ENCODE measurements at places on chromosomes 6 and 20.
A peak's percentile ranks its signal among the peaks of the same experiment; 100 is the strongest.

DNA sequence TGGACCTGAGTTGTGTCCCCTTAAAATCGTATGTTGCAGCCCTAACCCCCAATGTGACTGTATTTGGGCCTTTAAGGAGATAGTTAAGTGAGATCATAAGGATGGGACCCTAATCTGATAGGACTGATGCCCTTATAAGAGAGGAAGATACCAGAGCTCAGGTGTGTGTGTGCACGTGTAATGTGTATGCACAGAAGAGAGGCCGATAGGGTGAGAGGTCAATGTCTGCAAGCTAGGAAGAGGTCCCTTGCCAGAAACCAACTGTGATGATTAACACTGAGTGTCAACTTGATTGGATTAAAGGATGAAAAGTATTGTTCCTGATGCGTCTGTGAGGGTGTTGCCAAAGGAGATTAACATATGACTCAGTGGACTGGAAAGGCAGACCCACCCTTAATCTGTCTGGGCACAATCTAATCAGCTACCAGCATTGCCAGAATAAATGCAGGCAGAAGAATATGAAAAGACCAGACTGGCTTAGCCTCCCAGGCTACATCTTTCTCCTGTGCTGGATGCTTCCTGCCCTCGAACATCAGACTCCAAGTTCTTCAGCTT is 299.8 kb downstream of the LRFN2 start:
- no peak for DNase-seq

GRCh38 chr20:45999557-46000261 is 9.0 kb upstream of the MMP9 start:
- no peak for DNase-seq

DNA sequence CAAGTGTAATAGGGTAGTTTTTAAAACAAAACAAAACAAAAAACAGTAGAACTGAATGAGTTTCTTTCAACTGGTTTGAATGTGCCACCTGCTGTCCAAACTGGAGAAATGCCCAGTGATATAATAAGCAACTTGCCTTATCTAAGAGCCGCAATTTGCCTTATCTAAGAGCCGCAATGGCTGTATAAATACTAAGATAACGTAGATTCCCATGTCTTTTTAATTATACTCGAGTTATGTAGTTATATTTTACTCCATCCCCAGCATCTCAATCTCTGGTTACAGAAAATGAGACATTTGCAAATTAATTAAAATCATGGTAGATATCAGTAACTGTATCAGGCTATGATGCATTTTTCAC is 67.2 kb downstream of the RPP40 start:
- peak; percentile 50 for DNase-seq

GRCh38 chr20:25196786-25197120 is 1.2 kb downstream of the ENTPD6 start:
- DNase-seq = no peak

DNA sequence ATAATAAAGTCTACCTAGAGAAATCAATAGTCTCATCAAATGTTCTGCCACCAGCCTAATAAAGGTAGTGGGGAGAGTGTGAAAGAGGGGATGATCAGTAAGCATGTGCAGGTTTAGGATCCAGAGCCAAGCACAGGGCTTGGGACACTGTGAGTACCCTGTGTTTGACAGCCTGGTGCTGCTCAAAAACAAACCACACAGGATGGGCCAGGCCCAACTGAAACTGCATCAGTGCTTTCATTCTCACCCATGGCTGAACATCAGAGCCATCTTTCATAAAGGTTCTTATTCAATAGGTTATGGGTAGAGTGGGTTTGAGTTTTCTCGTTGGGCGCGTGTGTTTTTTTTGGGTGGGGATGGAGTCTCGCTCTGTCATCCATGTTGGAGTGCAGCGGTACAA is 87.3 kb upstream of the NHSL1 start:
- DNase-seq = no peak

DNA sequence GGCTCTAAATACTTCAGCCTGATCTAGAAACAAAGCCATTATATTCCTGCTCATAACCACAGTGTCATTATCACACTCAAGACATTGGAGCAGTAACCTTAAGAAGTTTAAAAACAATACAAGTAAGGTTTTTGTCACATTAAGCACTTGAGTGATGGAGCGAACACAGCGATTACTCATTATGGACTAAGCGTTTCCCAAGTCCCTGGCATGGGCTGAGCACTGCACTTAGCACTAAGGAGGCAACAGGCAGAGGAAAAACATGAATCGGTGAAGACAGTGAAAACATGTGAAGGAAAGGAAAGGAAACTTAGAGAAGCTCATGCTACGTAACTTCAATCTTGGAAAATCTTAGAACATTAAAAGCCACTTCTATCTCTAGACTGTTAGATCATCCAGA is 108.7 kb downstream of the SLC24A3 start:
- DNase-seq = no peak

DNA sequence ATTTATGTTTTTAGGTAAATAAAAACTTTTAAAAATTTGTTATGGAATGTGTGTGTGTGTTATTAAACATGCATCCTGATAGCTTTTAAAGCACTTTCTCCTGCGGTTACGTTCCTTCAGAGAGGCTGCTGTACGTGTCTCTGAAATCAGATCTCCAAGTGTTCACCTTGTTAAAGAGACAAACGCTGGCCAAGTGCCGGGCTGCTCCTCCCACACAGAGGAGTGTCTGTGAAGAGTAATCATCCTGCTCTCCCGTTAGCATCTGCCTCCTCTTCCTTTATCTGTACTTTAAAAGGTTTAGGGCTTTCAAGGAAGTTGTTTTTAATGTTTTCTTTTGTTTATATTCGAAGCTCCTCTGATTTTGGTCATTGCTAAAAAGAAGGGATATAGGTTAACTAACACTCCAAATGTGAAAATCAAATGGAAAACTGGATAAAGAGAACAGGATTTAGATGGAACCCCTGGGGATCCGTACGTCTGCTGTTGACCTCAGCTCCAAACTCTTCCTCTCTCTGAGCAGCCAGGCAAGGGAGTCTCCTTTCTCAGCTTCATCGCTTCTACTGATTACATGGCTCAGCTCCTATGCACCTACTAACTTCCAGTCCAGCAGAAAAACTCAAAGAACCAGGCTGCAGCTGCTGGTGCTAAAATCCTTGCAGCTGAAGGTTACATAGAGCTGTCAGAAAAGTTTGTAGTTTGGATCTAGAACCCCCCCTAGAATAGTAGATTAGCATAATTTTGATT is 20.0 kb downstream of the IRF4 start:
- DNase-seq = no peak

DNA sequence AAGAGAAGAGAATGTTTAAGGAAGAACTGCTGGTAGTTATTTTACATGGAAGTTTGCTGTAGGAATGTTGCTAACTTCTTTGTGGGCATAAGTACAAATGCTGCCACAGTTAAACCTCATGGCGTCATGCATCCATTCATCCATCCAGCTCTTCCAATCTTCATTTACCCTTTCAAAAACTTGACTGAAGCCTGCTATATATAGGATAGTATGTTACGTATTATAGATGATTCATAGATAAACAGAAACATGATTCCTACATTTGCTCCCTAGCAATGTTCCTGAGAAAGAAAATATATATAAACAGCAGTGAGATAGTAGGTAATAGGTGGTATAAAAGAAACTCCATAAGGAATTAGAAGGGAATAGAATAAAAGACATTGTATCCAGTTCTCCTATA is 93.7 kb downstream of the NDUFAF5 start:
- no peak for DNase-seq

- no peak for DNase-seq
Measured at GRCh38 chr6:109834595-109835437, 143.3 kb upstream of the GPR6 start.

GRCh38 chr6:117818449-117818848 is 88.6 kb upstream of the SLC35F1 start:
- DNase-seq = no peak

DNA sequence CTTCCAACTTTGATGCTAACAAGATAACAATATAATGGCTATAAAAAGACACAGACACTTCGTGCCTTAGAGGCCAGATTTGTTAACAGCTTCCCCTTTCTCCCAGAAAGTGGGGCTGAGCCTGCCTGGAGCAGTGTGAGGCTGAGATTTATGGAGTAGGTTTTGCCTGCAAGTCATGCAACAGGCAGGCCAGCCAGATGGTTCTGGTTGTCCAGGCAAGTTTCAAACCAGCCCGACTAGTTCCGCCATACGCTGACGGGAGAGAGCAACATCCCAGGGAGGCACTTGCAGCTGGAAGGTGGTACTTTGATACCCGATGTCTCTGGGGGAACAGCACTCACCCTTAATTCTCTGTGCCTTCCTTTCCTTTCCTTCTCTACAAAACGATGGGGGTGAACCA is 81.3 kb upstream of the NAA20 start:
- no peak for DNase-seq

DNA sequence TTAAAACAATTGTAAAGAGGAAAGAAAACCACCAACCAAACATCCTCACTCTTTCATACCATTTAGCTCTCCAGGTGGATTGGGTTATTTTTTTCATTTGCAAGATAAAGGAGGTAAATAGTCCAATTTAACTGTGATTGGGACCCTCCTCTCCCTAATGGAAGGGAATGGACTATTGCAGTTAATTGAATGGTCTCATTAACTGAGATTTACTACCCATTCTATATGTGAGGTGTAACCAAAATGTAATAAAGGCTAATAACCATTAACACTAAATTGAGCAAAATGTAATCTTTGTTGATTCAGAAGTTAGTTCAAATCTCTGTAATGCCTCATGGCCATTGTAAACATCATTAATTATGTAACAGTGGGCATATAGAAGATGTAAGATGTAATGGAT is 105.0 kb downstream of the KLHL32 start:
- no peak for DNase-seq

DNA sequence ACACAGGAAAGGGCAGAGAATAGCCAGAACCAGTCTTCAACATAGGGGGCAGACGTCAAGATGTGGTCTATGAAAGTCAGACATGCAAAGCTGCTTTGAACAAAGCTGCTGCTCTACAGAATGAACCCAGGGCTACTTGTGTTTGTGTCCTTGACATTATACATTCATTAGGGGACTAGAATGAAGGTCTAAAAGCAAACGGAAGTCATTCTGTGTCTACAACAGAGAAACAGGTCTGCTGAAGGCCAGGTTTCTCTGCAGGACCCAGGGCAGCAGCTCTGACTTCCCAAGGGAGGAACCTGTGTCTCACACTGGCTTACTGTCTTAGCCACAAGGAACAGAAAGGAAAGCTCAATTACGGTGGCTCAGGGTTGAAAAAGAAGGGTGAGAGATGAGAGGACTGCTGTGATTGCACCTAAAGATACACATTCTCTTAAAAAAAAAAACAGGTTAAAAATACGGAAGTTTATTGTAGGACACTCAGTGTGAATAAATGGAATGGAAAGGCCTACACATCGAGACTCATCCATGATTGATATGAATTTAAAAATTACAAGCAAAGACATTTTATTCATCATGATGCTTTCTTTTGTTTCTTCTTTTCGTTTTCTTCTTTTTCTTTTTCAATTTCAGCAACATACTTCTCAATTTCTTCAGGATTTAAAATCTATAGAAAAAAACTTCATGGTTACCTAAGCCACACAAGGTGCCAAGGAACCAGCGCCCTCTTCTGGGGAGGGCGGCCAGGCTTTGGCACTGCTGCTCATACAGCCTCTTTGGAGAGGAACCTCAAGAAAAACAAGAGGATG is 6.7 kb downstream of the PSMA7 start:
- DNase-seq = peak; percentile 59

- DNase-seq = no peak
Measured at GRCh38 chr6:63529498-63529897, 42.8 kb upstream of the LOC128125822 start.

DNA sequence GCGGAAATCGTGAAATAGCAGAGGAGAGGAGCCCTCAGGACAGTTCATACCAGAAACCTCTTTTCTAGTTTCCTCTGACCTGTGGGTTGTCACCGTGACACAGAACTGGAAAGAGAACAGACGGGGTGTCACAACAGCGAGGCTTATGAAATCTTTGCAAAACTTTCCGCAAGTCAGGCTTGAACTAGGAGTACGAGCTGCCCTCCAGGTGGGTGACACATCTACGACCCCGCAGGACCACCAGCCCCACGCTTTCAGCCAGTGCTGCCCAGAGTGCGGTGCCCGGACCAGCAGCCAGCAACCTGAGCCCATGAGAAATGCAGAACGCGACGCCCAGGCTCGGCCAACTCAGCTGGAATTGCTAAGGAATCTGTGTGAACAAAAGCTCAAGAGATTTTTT is 30.8 kb downstream of the WRNIP1 start:
- DNase-seq = no peak

DNA sequence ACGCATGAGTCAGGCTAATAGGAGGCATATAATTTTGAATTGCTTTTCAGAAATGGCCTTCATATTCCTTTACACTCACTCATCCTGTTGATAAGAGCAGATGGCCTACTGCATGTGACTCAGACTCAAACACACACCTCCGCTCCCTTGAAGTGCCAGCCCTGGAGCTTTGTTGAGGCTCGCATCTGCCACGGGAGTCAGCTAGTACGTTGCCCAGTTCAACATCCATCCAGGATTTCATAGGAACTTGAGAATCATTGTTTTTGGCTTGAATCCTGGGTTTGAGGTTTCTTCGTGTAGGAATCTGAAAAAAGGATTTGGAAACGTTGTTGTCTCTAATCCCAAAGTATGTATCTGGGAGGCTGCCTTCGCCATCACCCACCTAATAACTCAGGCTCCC is 87.4 kb upstream of the JAG1 start:
- no peak for DNase-seq

GRCh38 chr6:150537893-150538292 is 61.8 kb upstream of the PLEKHG1 start:
- DNase-seq = no peak

DNA sequence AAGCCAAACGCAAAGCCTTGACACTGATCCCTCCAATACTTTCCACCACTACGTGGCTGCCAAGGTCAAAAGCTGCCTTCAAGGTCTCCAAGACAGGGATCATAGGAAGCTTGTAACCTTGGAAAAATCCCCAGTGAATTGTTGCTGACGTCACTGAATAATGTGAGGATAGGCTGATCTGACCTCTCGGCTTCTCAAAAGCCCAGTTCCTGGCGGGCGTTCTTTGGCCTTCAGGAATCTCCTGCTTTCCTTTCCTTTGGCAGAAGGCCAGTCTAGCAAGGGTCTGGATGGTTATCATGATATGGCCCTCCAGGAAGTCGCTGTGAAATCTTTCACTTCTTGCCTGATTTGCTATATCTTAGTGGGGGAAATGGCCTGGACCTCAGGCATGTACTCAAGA is 61.4 kb upstream of the TNFAIP3 start:
- no peak for DNase-seq

GRCh38 chr6:136604328-136604825 is 54.2 kb upstream of the MAP7 start:
- no peak for DNase-seq
